Stimulated activated CD4-positive, alpha-beta T cell treated with anti-CD3 and anti-CD28 coated beads, Interleukin-1b, Interleukin-23, amount 100 ng/mL, for 1 hour (primary cell): ENCODE measurements at places on chromosomes 7 and 10.

- no peak for DNase-seq
Observed at GRCh38 chr7:158470336-158470735, 117.3 kb downstream of the PTPRN2 start.

- DNase-seq: no peak
Observed at GRCh38 chr10:105545101-105545500, 904.0 kb downstream of the SORCS3 start.

DNA sequence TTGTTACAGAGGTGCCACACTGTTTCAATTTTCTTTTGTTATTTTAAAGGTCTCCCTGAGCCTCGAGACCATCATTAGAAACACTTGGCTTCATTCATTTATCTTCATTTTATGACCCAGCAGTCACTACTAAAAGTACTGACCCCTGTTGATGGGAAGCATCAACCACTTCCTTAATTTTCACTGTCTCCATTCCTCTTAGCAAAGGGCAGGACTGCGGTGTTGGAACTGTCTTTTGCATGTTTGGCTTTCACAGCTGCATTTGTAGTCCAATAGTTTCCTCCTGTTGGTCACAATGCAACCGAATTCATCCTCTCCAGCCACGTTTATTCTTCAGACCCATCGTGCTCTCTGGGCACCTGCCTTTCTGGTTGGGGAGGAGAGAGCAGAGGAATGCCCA lies 46.7 kb upstream of the PDZD8 start:
- no peak for DNase-seq

DNA sequence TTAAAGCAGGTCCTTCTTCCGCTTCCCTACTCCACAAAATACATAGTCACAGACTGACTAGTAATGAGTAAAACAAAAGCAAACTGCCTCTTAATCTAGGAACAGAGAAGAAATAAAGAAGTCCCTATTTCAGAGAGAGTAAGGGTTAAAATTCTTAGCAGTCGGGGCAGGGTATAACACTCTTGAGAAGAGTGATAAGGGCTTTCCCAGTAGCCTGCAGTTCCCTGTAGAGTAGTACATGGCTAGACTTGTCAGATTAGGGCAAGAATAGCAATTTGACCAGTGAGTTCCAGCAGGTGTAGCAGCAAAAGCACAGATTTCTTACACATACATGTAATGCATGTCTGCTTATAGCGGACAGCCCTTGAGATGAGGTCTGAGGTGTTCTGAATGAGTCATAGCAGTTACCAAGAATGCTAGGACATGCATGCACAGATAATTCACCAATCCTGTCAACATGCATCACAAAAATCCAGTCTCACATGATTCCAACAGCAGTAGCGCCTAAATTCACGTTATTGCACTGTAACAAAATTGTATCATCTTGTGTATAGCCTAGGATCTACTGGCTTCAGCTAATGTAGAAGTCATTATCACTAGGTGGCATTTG lies 40.7 kb downstream of the BTRC start:
- no peak for DNase-seq

GRCh38 chr10:66747451-66747850 lies 178.4 kb upstream of the LRRTM3 start:
- DNase-seq: no peak

- DNase-seq: no peak
Observed at GRCh38 chr7:11875635-11876034, 43.6 kb upstream of the THSD7A start.
